ENCODE measurements at places on chromosomes 16 and 17.

- DNase-seq, result no peak
Observed at GRCh38 chr17:79915850-79916430, 76.7 kb upstream of the CBX4 start.

DNA sequence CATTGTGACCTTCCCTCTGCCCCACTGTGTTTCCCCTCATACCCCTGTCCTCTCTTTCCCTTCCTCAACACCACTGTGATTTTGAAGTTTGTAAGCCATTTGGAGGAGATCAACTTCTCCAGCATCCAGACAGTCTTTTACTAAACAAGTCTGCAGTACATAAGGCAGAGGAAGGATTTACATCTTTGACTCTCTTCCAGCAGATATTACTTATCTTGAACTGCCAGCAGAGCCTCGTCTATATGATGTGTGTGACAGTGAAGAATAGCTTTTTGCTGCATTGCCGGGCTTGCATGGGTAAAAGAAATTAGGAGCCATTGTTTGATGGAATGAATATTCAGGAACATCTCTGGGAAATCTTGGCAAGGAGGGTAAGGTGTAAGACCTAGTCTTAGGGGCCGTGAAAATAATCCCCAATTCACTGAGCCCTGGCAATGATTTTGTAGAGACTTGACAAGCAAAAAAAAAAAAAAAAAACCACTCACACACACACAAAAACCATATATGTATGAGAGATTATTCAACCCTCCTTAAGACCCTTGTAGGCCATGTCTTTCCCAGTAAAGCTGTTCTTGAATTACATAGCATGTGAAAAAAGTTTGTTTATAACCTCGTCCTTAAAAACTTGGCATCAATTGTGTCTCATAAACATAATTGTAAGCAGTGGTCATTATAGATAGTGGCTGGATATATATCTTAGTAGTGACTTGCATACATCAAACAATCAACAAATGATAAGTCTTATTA, 903.9 kb downstream of the CDH11 start:
- no peak for DNase-seq

DNA sequence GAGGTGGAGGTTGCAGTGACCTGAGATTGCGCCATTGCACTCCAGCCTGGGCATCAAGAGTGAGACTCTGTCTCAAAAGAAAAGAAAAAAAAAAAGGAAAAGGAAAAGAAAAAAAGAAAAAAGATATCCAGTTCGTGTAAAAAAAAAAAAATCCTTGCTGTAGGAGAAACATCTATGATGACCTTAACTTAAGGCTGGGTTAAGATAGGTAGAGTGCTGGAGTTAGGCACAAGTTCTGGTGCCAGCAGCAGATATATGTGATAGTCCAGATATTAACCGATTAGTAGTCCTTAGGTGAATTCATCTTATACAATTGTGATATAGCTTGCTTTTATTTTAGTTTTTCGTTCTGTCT, 17.2 kb downstream of the PSMD11 start:
- DNase-seq, result no peak

DNA sequence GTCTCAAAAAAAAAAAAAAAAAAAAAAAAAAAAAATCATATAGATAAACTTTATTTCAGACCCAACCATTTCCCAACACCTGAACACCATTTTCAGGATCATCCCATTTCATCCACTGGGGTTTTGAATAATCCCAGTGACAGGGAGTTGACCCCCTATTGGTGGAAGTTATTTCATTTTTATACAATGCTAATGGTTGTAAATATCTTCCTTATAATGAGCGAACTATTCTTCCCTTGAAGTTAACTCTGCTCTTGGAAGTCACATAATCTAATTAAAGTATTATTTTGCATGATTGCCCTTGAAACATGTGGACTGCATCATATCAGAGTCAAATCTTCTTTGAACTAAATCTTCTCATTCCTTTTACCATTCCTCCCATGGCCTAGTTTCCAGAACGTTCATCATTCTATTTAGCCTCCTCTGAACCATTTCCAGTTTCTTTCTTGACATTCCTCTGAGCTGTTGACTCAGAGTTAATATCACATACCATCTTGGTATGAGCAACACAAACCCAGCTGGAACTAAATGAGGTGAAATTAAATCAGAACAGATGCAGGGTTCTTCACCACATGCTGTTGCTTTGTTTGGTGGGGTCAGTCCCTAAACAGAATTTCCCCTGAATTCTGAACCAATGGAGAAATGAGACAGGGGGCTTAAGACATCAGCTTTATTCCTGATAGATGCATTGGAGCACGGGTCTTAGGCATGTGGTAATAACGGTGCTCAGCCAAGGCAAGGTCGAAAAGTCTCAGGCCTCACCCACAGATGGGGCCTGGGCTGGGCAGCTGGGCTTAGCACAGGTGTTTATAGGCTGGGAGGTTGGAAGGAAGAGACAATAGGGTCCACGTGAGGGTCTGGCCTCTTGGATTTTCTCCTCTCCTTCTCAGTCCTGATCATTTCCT, 8.9 kb downstream of the HSD17B2 start:
- DNase-seq, result no peak

DNA sequence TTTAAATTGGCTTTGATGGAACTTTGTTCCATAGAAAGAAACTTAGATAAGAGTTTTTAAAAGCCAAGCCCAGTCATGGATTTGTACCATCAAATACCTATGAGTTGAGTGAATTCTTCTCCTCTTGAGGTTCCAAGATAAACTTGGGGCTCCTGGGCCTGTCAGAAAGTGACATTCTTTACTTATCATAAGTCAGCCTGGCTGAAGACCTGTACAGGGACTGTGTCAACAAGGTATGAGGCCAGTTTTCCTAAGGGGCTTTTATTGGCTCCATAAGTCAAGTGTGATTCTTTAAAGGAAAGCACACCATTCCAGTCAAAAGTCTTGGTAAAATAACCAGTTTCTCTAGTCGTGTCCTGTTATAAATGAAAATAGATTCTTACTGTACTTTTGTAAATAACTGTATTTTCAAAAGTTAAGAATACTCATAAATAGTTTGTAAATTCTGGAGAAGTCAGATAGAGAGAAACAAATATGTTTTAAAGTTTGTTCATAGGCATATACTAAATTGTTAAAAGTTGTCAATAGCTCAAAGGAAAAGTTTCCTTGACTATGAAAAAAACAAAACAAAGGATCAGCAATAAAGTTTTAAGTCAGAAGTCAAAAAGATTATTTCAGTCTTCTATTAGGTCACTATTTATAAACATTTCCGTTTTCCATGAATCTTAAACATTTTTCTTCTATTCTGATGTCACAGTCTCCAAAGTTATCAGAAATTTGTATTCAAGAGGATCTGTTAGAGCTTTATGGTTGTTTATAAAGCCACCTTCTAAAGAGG, 22.5 kb upstream of the MYO1D start:
- DNase-seq, result no peak

DNA sequence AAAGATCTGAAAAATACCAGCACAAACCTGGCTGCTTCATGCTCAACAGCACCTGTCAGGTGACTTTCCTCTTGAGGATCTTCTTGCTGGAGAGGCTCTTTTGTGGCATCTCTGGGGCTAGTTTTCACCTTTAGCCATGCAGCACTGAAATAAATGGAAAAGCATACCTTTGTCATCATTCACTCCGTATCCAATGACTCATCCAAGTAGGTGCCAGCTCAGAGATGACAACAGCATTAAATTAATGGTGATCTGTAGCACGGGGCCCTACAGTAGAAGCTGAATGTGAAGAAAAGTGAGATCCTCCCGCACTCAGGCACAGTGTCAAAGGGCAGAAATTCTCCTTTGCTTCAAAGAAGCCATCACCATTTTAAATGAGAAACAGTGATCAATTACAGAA, 32.2 kb downstream of the KIAA0753 start:
- no peak for DNase-seq

DNA sequence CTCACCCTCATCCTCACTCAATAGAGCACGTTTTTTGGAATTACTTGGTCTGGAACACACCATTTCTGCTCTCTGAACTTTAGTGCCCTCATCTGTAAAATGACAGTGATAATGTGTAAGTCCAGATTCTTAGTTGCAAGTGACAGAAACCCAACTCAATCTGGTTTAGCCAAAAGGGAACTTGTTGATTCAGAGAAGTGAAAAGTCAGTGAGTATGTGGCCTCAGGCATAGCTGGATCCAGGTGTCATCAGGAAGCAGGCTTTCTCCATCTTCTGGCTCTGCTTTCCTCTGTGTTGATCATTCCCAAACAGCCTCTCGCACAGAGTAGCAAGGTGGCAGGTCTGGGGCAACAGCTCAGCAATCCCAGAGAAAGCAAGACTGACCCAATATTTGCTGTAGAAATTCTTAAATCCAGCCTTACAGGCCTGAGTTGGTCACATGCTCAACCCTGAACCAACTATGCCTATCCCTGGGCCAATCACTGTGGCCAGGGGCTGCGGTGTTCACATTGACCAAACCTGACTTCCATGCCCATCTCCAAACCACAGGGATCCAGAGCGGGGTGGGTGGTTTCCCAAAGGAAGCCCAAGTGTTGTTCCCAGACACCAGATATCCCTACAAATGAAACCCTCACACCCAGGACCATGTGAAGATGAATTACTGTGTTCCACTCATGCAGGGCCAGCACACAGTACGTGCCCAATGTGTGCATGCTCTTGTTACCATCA, 23.3 kb upstream of the ALKBH5 start:
- no peak for DNase-seq

- DNase-seq, result no peak
Observed at GRCh38 chr16:31253642-31254045, 6.1 kb upstream of the ITGAM start.

GRCh38 chr16:84214451-84215066, 23.6 kb downstream of the ADAD2 start:
- no peak for DNase-seq

DNA sequence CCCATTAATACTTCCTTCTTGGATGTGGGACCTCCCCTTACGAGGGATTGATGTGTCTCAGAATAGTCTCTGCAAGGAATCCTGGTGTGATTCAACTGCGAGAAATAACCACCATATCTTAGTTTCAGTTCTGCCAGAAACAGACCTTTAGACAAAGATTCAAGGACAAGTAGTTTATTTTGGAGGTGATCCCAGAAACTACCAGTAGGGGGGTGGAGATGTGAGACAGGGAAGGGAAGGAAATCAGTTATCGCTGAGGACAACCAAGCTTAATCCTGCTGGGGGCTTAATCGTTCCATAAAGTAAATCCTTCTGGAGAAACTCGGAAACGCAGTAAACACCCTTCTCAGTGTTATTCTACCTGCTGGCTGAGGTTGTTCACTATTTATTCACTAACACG, 5.0 kb upstream of the SDR42E1 start:
- DNase-seq, result no peak

GRCh38 chr17:3531266-3532101, 26.1 kb downstream of the TRPV3 start:
- peak; percentile 60 for DNase-seq

- peak; percentile 42 for DNase-seq
Observed at GRCh38 chr16:46830417-46830901, 521 bp downstream of the C16orf87 start.

- DNase-seq, result no peak
Observed at GRCh38 chr16:16161319-16161718, 62.0 kb downstream of the ABCC6 start.

DNA sequence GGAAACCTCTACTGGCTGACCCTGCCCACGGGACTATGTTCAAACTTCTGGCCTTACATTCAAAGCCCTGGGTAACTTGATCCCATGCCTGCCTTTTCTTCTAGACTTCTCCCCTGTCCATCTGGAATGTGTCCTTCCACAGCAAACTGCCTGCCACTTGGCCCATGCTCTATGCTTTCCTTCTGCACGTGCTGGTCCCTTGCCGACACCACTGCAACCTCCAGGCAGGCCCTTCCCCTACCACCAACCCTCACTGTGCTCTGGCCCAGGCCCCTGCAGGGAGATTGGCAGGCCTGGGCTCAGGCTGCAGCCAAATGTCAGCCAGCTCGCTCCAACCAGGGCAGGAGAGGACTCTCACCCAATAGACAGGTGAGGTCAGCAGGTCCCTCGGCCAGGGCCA, 11.0 kb downstream of the HSD11B2 start:
- DNase-seq, result no peak

- no peak for DNase-seq
Observed at GRCh38 chr16:66432429-66432828, 5.3 kb downstream of the BEAN1 start.

DNA sequence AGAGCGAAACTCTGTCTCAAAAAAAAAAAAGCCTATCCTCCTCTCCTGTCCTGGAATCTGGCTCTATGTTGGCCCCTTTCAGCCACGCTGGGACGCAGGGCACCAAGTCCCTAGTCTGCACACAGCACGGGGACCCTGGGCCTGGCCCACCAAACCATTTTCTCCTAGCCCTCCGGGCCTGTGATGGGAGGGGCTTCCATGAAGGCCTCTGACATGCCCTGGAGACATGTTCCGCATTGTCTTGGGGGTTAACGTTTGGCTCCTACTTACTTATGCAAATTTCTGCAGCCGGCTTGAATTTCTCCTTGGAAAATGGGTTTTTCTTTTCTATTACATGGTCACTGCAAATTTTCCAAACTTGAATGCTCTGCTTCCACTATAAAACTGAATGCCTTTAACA, 12.6 kb upstream of the GPT2 start:
- DNase-seq, result no peak

- no peak for DNase-seq
Observed at GRCh38 chr16:30741461-30741914, 6.7 kb upstream of the PHKG2 start.

GRCh38 chr16:57846078-57846697, 43.9 kb upstream of the KIFC3 start:
- DNase-seq, result no peak

- peak; percentile 56 for DNase-seq
Observed at GRCh38 chr16:50683689-50684374, 2.7 kb upstream of the SNX20 start.

GRCh38 chr17:66398617-66399016, 96.2 kb downstream of the PRKCA start:
- no peak for DNase-seq

- DNase-seq, result no peak
Observed at GRCh38 chr17:58386708-58387107, 30.6 kb downstream of the RNF43 start.

DNA sequence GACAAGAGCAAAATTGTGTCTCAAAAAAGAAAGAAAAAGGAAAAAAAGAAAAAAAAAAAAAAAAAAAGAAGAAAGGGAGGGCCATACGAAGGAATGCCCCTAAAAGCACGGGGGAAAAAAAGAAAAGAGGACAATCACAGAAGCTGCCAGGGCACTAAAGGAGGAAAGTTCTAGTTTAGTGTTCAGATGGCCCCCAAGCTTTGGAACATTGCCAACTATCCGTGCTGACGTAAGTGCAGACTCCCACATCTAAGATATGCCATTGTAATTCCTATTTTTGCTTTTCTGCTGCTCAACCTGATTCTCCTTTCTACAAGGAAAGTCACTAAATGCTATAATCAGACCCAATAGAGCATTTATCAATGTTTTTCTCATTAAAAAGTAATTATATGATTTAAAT, 842.1 kb downstream of the KCNJ2 start:
- DNase-seq, result no peak

- no peak for DNase-seq
Observed at GRCh38 chr17:34118564-34118963, 136.5 kb upstream of the CCL2 start.

GRCh38 chr17:40873801-40874200, 6.8 kb upstream of the KRT12 start:
- DNase-seq, result no peak
